AG08396 (cell line): ENCODE measurements at places on chromosomes 6 and 20.

DNA sequence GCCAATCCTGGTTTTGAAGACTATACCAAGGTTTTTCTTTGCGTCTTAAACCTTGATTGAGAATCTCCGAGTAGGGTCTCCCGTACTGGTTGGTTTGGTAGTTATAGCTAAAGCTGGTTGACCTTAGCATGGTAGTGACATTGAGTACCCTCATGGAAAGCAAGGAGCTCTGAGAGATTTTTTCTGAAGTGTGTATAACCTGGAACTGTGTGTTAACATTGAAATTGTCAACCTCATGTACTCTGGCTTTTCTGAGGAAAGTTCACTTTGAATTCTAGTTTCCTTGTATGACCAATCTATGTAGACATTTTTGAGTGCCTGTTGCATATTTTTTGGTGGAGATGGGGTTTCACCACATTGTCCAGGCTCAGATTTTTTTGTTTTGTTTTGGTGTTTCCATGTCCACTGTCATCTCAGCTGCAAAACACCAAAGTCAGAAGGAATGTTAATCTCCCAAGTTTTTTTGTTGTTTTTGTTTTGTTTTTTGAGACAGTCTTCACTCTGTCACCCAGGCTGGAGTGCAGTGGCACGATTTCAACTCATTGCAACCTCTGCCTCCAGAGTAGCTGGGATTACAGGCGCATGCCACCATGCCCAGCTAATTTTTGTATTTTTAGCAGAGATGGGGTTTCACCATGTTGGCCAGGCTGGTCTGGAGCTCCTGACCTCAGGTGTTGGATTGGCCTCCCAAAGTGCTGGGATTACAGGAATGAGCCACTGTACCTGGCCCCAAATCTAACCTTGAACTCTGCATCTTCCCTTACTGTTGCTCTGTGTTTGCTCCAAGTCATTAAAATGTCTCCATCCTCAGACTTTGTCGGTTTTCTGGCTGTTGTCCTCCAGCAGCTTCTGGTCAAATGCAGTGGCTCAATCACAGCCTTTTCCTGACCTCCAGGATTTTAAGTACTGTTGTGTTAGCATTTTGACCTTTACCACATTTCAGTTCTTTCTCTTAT, 4.3 kb downstream of the RPS12 start:
- DNase-seq: no peak

DNA sequence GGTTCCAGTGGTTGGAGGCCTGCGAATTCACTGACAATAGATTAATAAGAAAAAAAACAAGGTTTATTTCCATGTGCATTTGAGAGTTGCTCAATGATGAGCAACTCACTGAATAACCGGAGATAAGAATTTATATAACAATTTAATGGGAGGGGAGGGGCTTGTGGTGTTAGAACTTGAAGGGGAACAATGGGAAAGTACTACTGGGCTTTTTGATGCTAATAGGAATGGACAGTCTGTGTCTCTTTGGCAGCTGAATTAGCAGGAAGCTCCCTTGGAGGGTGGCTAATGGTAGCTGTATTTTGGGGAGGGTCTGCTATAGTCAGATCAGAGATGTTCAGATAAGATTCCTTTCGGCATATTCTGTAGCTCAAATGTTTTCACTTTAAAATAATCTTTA, 62.4 kb upstream of the GMDS start:
- no peak for DNase-seq

GRCh38 chr6:24441599-24441904, 38.8 kb downstream of the MRS2 start:
- no peak for DNase-seq

- DNase-seq: peak; percentile 5
These were observed 15.1 kb downstream of the TBC1D32 start for GRCh38 chr6:121319112-121319553.

- no peak for DNase-seq
These were observed 76.8 kb upstream of the SIRPG start for GRCh38 chr20:1734269-1734858.

DNA sequence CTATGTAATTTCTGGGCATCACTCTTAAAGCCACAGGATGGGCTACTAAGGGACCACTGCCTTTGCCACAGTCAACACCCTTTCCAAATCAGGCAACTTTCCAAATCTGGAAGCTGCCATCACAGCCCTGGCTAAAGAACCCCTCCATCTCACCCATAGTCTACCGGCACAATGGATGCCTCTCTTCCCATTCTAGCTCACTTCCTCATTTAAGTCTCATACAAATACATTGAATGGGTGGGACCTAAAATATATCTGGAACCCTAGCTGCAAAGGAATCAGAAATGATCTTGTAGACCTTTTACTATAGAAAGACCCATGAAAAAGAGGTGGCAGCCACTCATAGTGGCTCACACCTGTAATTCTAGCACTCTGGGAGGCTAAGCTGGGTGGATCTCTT, 3.3 kb upstream of the TREML4 start:
- DNase-seq: no peak

DNA sequence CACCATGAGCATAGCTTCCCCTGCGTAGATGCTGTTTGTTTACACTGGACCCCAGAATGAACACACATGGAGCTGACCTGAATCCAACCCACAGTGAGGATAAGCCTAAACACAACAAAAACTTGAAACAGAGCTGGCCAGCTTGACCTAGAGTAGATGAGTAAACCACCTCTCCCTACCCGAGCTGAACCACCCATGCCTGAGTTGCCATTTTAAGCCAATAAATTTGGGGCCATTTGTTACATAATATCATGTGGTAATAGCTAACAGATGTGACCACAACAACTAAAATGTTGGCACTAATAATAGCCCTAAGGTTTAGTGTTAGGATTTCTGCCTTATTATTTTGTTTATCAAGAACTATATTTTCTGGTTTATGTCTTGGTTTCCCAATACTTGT, 103.2 kb upstream of the GRIK2 start:
- DNase-seq: no peak

DNA sequence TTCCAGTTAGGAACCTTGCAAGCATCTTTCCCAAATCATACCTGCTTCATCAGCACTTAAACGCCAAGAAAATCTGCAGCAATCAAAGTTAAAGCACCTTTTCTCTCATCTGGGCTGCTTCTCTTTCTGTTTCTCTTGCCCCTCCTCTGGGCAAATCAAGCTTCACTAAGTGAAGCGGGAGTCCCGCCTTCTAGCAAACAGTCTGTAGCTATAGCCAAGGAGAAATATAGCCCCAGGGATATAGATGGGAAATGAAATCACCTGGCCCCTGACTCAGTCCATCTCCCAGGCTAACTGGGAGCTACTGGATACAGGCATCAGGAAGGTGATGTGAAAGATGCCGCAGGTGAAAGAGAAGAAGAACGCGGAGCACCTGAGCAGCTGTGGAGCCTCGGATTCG, 481.9 kb downstream of the C6orf118 start:
- no peak for DNase-seq

- DNase-seq: no peak
These were observed 18.4 kb upstream of the MRPS10 start for GRCh38 chr6:42236030-42236429.

DNA sequence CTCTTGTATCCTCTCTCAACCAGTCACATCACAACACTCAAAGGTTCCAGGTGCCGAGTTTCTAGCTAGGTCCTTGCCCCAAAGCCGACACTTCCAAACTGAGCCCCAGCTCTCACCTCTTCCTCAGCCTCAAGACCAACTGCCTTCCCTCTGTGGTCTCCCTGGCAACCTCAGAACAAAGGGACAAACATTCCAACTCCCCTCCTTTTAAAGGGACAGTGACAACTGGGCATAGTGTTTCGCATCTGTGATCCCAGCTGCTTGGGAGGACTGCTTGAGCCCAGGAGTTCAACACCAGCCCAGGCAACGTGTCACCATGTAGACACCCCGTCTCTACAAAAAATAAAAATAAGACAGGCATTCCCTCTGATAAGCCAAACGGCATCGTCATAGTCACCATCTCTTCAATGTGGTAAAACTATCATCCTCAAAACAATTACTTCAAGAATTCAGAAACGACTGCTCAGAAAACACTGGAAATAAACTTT, 11.3 kb downstream of the DIDO1 start:
- peak; percentile 67 for DNase-seq

GRCh38 chr6:108236791-108237190, 24.0 kb downstream of the SNX3 start:
- DNase-seq: no peak

GRCh38 chr6:131657630-131658111, 20.6 kb downstream of the ENPP3 start:
- no peak for DNase-seq

- DNase-seq: no peak
These were observed 100.0 kb downstream of the RWDD2A start for GRCh38 chr6:83292900-83293843.

DNA sequence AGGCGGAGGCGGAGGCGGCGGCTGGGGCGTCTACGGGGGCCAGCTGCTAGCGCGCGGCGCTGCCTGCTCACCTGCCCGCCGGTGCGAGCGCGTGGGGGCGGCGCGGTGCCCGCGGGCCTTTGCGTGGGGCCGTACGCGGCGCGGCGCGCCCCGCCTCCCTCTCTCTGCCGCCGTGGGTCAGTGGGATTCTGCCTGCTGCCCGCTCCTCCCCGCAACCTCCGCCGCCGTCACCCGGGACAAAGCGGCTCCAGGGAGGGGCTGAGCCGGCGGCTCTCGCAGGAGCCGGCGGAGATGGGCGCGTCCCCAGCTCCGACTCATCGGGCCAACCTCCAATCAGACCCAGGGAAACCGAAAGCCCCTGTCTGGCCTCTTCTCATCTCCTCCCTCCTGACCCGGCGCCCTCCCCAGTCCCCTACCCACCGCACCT, at the start of gene RCAN2:
RCAN2 (minus strand) TSS at position 249 of the 427 bp plus-strand sequence.
- peak; percentile 74 for DNase-seq

DNA sequence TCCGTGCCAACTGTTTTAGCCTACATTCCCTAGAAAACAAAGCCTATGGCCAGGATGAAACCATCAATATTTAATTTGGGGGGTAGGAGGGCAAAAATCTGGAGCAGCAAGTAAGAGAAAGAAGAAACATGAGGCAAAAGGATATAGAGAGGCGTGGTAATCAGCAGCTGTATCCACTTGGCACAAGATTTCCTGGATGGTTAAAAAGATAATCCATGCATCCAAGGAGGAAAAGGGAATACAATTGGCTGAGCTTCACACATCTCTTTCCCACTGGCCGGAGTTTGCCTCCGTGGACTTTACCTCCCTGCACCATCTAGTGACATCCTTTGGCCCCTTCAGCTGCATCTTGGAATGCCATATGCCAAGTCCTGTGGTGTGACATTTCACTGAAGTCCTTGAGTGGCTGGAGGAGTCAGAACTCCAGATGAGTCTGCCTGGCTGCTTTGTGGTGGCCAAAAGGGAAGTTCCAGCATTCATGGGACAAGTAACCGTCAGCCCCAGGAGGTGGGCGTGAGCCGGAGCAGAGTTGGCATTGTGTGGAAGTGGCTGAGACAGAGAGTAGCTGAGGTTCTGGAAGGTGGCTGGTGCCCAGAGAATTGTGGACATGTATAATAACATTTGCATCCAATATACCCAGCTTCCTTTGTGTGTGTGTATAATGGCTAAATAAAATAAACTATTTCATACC, 13.7 kb upstream of the TMX4 start:
- DNase-seq: no peak

DNA sequence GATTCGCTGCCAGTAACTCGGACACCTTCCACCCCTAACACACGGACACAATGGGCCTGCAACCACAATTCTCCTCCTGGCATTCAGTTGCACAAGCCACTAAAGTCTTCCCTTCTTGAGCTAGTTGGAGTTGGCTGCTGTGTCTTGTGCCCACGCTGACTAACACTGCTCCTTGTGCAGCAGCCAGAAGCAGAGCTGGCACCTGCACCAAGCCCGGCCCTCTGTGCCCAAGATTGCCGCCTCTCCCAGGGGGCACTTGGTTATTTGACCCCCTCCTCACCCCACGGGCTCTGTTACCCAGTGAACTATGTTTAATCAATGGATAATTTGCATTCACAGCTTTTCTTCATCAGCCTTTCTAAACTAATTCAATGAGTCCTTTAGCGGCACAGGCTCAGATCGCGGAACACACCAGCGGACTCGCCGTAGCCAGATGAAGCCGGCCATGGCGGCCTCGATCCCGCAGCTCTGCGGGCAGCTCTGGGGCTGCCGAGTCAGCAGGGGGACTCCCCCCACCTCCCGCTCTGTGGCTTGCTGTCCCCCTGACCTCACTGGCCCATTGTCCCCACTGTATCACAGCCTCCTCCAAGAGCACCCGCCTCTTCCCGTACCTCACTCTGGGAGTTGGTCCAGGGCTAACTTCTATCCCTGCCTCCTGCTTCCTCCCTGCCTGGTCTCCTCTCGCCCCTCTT, 94.8 kb upstream of the AFDN start:
- DNase-seq: no peak
